ENCODE measurements at places on chromosomes 2 and 18. TPM values are rescaled to one million over a fixed set of nuclear protein-coding genes. Genes with fewer than 3 reads are reported as not detected.

OXER1 gene
- not detected for total RNA-seq

CFC1 gene
- total RNA-seq = not detected

- DNase-seq = no peak
- H3K27ac ChIP-seq = no peak overlapping the region
- H3K4me1 ChIP-seq = no peaks in the 10 kb centered on the region
- H3K27me3 ChIP-seq = peaks cover 22% of the 10 kb centered on the region
- no peaks in the 10 kb centered on the region for H3K36me3 ChIP-seq
- H3K4me3 ChIP-seq = no peak overlapping the region
Measured at GRCh38 chr18:37383036-37383785, 182.4 kb downstream of the CELF4 start.

DNA sequence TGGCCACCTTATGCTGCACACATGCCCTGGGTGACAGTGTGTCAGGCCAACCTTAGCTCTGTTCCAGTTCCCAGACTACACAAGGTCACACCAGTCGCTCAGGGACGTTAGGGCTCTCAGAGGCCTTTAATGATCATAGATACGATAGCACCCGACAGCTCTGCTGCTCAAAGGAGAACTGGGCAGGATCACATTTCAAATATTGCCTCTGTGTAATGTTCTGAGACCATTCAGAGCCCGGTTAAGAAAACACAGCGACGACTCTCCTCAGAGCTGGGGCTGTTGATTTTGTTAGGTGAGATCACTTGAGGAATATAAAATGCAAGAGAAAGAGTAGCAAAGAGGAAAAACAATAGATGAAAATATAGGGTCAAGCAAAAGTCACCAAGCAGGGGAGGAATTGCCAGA, 166.6 kb upstream of the TANK start:
- no peaks in the 10 kb centered on the region for H3K36me3 ChIP-seq
- no peak overlapping the region for H3K27ac ChIP-seq
- DNase-seq = no peak
- H3K4me1 ChIP-seq = peaks cover 9% of the 10 kb centered on the region
- H3K4me3 ChIP-seq = no peak overlapping the region
- H3K27me3 ChIP-seq = no peaks in the 10 kb centered on the region
